ENCODE measurements at places on chromosomes 4 and X. TPM values are rescaled to one million over a fixed set of nuclear protein-coding genes. Genes with fewer than 3 reads are reported as not detected.
A peak's percentile ranks its signal among the peaks of the same experiment; 100 is the strongest.

Gene MMAA
- total RNA-seq: 5.7 TPM

Gene RHOXF2B
- not detected for total RNA-seq

Gene RIPPLY1
- total RNA-seq: not detected

Gene CDX4
- not detected for total RNA-seq

Gene MAGEA2B
- total RNA-seq: not detected

Gene GPM6B
- 1.1 TPM for total RNA-seq

GRCh38 chrX:10280071-10280470 is 123.3 kb downstream of the CLCN4 start:
- no peak for DNase-seq

- no peak for DNase-seq
These were observed 36.2 kb downstream of the RGS12 start for GRCh38 chr4:3328814-3329663.

GRCh38 chrX:103414561-103414960 is 38.2 kb downstream of the BEX3 start:
- no peak for DNase-seq

DNA sequence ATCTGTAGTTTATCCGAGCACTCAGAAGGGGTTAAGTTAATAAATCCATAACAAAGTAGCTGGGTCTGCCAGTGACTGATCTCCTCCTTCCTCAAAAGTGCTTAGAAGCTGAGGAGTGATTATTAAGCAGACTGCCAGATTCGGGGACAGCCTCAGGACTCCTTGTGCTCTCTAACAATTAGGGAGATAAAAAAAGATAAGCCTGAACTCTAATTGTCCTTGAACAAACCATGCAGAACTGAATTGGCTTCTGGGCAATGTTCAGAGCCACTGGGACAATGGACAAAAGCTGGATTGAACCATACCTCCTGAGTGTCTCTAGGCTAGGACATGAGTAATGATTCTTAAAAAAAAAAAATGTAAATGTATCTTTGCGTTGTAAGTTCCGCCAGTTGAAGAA is 22.7 kb upstream of the GRPR start:
- no peak for DNase-seq

GRCh38 chr4:4338210-4339001 is 48.4 kb downstream of the ZBTB49 start:
- DNase-seq: no peak

DNA sequence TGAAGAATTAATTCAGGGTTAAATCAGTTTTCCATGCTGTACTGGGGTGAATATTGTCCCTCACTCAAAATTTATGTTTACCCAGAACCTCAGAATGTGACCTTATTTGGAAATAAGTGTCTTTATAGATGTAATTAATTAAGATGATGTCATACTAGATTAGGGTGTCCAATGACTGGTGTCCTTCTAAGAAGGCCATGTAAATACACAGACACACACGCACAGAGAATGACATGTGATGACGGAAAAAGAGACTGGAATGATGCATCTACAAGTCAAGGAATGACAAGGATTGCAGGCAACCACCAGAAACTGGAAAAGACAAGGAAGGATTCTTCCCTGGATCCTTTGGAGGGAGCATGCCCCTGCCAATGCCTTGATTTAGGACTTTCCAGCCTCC is 84.6 kb upstream of the GPR34 start:
- no peak for DNase-seq

GRCh38 chrX:101659601-101660063 is at the start of gene ARMCX2:
ARMCX2 (minus strand) TSS chrX:101659850; CDS start chrX:101657588, 2,262 bp downstream.
- DNase-seq: peak; percentile 3
